T-cell (primary cell): ENCODE measurements at places on chromosomes 4 and X. TPM values are rescaled to one million over a fixed set of nuclear protein-coding genes. Genes with fewer than 3 reads are reported as not detected.

SLC10A6 gene
- not detected for total RNA-seq

TRIM2 gene
- 8.4 TPM for total RNA-seq

ARHGEF38 gene
- total RNA-seq: not detected

INTS12 gene
- 14.5 TPM for total RNA-seq

UGT2B15 gene
- total RNA-seq: not detected

SSX3 gene
- not detected for total RNA-seq

TMSB15C gene
- total RNA-seq: 3.5 TPM

ARMCX2 gene
- total RNA-seq: 6.6 TPM

MAGEE1 gene
- 15.5 TPM for total RNA-seq

IL2RG gene
- 380 TPM for total RNA-seq

CFAP99 gene
- total RNA-seq: 0.20 TPM

STARD8 gene
- 0.13 TPM for total RNA-seq

HTRA3 gene
- not detected for total RNA-seq

FAM236D gene
- total RNA-seq: not detected

TLL1 gene
- not detected for total RNA-seq

IGSF1 gene
- total RNA-seq: not detected

IL1RAPL2 gene
- not detected for total RNA-seq

ENPEP gene
- total RNA-seq: not detected

OPN1MW gene
- not detected for total RNA-seq

GYPB gene
- not detected for total RNA-seq

VSIG4 gene
- 0.54 TPM for total RNA-seq

ARR3 gene
- total RNA-seq: not detected

BTK gene
- 4.1 TPM for total RNA-seq

CENPVL1 gene
- not detected for total RNA-seq
